ENCODE measurements at places on chromosomes 12 and 14.

GRCh38 chr12:115394496-115395220 lies 710.7 kb upstream of the TBX3 start:
- DNase-seq: no peak

DNA sequence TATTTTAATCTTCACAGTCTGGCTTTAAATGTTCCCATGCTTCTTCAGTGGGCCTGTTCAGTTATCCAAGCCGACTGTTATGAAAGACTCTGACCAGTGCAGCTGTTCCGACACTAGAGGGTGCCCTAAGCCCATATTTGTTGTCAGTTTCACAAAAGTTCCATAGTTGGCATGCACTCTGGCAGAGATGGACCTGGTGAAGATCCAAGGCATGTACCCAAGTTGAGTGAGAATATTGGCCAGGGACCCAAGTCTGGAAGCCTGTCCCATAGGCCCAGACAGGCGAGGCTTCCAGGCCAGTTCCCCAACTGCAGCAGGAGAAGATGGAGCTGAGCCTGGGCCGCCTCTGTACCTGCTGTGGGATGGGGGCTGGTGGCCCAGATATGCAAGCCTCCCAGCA lies 27.4 kb upstream of the GUCY2C start:
- DNase-seq: peak; percentile 62

DNA sequence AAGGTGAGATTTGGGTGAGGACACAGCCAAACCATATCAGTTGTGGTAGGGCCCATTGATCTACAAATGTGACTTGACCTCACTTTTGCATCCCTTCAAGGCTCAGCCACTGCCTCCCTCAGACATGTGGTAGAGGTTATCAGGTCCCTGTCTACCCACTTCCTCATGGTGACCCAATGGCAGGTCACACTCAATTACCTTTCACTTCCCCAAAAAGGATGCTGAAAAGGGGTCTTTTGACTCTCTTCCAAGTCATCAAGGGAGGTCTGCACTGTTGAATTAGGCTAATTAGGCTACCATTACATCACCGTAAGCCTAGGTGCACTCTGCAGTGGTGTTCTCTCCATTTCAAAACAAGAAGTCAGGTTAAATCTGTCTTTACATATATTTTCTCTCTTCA lies 22.6 kb upstream of the DRAM1 start:
- DNase-seq: no peak

DNA sequence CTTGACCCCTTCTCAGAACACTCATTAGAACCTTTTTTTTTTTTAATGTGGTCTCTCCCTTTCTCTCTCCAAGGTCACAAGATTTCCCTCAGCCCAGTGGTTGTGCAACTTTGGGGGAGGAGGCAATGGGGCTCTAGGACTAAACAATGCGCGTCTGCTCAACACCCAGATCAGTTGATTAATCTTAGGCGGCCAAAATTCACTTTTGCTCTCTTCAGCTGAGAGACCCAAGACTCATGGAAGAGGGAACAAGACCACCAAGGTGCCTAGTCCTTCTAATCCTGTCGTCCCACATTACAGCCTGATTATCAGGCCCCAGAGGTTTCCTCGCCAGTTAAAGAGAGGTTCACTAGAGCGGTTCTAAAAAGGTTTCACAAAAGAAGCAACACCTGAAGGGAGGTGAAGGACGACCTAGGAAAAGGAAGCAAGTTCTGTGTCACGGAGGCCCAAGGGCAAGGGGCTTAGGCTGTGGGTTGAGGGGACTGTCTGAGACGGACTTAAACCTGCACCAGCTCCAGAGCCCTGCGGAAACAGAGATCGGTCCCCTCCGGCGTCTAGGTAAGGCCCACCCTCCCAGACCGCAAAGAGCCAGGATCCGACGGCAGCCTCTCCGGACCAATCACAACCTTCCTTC lies 824 bp upstream of the TARBP2 start:
- no peak for DNase-seq

All from NCI-H2081 (cell line).